Astrocyte of the cerebellum (primary cell): ENCODE measurements at places on chromosomes 4 and X.

DNA sequence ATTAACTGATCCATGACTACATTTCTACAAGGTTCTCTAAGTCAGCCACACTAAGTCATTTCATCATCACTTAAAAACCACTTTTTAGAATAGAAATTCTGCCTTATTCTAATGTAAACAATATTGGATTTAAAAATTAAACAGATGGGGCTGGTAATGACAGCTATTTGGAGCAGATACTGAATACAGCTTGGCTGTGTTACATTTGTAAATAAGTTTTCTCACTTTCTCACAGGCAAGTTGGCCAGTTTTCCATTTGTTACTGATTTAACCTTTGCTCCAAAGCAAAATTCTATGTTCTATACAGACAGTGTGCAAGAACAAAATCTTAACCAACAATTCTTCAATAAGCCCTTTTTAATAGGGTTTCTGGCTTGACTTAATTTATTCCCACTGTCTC lies 370.7 kb downstream of the GRIA2 start:
- no peak for DNase-seq

DNA sequence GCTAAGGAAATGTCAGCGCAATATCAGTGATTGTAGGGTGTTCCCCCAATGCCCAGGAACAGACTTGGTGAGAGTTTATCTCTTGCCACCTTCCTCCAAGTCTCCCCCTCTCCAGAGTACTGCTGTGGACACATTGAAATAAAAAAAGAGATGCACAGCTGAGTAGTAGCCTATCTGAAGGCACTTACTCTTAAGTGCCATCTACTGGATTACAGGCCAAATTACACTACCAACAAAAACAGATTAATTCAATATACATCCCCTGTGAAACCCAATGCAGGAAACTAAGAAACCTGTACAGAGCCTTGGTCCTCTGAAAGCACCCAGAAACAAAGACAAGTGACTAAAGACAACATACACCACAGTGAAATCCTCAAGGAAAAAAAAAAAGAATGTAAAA lies 460.3 kb downstream of the ZIC3 start:
- no peak for DNase-seq

- DNase-seq = no peak
These were observed 59.3 kb downstream of the MAML3 start for GRCh38 chr4:140094438-140095420.

- no peak for DNase-seq
These were observed 176.2 kb upstream of the RBPJ start for GRCh38 chr4:26144526-26145155.

- no peak for DNase-seq
These were observed 419.9 kb upstream of the ZFP42 start for GRCh38 chr4:187575706-187576105.

DNA sequence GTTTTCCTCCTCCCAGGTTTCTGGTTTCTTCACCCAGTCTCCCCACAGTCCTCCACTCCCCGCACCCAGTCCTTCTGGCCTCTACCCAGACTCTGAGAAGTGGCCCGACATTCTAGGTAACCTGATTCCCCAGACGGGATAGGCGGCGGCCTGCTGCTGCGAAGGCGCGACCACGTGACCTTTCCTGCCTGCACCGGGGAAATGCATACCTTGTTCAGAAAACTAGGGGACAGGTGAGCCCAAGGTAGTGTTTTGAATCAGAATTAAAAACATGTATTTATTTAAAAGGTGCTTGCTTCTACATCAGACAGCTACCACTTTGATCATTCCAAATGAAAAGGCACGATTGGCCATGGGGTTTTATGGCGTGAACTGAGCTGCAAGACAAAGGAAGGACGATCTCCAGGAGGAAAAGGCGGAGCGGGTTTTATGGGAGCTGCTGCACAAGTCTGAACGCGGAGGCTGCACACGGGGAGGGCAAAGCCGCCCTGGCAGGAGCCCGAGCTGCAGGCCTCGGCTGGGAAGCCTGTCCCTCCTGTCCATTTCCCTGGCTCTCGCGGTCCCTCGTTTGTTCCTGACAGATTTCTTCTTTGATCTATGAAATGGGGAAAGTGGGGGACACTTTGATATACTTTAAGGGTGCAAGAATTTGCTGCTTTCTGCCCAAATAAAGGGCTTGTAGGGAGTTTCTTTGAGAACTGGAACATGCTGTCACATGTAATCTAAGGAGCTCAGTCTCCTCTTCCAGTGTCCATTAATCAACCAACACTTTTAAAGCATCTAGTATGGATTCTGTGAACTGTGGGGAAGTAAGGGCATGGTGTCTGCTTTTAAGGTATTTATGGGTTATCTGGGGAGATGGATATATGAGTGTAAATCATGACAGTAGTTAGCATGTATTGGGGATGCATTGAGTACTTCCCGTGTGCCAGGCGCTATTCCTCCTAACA lies 150.9 kb downstream of the SPRY1 start:
- DNase-seq = no peak

DNA sequence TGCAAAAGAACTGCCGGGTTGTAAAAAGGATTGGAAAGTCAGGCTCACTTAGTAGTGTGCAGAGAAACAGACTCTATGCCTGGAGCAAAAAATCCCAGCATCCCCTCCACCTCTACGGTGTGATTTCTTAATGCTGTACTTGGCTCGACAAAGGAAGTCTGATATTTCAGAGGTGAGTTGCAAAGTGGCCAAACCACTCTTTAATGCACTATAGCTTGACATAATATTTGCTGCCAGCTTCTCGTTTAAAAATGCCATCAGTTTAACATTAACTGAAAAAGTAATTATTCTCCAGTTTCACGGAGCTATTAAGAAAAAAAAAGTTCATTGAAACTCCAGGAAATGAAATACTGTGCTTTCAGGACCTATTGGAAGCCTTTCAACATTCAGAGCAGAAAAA lies 448.3 kb upstream of the ZFP42 start:
- DNase-seq = no peak

GRCh38 chr4:6278801-6279197 lies 9.1 kb downstream of the WFS1 start:
- no peak for DNase-seq

DNA sequence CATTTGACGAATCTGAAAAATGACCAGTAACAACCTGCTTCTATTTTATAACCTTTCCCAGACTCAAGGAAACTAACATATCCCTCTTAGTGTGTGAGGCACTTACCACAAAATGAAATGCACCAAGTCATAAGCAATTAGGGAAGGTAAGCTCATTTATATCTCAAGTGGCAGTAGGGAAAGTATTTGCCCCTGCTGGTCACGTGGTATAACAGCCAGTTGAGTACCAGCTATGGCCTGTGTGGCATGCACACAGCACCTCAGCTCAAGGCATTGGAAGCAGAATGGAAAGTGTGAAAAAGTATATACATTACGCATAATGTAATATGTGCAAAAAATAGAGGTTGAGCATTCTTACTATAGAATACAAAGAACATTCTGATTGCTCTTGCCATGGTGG lies 178.3 kb upstream of the GYPA start:
- no peak for DNase-seq

- DNase-seq = no peak
These were observed 512.3 kb downstream of the FAT4 start for GRCh38 chr4:125826801-125827695.

GRCh38 chr4:39337841-39338240 lies 28.3 kb downstream of the RFC1 start:
- DNase-seq = no peak

DNA sequence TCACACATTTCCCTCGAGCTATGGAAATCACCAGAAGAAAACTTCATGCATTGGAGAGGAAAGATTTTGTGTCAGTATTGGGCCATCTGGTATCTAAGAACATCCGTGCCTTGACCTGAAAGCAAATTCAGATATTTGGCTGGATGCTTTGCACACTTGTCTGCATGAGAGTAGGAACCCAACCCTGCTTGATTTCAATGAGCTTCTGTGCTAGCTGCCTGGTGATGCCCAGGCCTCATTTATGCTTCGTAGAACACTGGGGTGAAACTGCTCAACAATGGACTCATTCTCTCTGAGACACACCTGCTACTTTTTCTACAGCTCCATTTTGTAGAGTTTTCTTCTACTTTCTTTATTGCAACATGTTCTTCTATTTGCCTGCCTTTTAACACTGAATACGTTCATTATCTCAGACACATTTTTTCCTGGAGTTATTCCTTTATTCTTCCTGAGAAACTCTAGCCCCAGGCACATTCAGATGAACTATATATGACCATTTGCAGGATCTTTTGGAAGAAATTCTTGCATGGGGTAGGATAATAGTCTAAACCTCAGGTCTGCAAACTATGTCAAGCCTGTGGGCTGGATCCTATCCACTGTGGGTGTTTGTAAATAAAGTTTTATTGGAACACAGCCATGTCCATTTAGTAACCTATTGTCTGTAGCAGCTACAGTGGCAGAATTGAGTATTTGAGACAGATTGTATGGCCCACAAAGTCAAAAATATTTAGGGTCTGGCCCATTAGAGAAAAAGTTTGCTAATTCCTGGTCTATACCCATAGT lies 83.8 kb upstream of the CLCN4 start:
- no peak for DNase-seq

DNA sequence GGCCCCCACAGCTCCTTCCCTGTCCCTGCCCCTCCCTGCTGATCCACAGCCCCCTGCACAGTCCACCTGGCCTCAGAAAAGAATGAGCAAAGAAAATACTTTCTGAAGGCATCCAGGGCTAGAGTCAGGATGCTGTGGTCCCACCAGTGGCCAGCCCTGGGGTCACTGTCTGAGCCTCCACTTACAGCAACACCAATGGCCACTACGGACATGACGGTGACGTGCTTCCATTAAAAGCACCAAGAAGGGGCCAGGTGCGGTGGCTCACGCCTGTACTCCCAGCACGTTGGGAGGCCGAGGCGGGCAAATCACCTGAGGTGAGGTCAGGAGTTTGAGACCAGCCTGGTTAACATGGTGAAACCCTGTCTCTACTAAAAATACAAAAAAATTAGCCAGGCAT lies 4.0 kb downstream of the JAKMIP1 start:
- DNase-seq = no peak

- DNase-seq = no peak
These were observed 700 bp downstream of the SLC26A1 start for GRCh38 chr4:992297-993110.

- no peak for DNase-seq
These were observed 246.0 kb downstream of the CXXC4 start for GRCh38 chr4:104248726-104249125.

- no peak for DNase-seq
These were observed 19.6 kb downstream of the VMA21 start for GRCh38 chrX:151416579-151416978.

GRCh38 chr4:74021601-74022000 lies 16.9 kb downstream of the CXCL3 start:
- no peak for DNase-seq

DNA sequence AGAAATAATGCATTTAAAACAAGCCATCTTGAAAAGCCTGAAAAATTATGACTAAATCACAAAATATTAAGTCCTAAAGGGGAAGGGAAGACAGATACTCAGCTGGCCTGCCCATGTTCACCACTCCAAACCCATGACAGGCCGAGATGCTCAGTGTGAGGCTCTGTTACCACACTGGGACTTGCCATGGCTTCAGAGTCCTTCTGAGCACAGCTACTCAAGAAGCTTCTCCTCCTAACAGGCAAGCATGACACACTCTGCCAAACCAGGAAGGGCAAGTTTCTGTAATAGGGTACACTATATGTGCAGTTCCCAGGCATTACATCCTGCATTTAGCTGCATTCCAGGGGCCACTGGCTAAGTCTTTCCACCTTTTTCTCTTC lies 34.0 kb upstream of the CYBB start:
- DNase-seq = no peak

DNA sequence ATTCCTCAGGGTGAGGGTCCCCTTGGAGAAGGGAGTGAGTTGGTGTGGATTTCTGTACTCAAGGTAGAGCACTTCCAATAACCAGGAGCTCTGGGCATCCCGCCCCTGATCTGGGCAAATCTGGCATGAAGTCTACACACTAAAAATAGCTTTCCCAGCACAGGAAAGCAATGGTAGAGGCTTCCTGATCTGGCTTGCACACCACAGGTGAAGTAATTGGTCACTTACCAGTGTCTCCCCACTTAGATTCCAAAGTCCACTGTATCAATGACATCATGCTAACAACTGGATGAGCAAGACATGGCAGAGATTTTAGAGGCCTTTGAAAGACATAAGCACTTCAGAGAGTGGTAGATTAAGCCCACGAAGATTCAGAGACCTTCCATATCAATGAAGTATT lies 17.8 kb upstream of the IDS start:
- no peak for DNase-seq

DNA sequence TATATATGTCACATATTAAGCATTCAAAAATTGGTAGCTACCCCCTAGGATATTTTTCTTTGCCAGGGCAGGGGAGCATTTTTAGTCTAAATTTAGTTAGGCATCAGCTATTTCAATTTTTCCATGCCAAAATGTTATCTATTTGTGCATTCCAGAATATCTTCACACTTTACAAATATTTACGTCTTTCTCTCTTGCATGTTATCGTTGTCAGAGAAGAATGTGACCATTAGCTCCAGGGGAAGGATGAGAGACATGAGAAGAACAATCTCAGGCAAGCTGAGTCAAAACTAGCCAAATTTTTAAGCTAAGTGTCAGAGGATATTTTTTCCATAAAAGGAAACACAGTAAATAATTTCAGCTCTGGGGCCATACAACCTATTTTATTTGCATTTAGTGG lies 885.0 kb upstream of the EPHA5 start:
- DNase-seq = no peak

DNA sequence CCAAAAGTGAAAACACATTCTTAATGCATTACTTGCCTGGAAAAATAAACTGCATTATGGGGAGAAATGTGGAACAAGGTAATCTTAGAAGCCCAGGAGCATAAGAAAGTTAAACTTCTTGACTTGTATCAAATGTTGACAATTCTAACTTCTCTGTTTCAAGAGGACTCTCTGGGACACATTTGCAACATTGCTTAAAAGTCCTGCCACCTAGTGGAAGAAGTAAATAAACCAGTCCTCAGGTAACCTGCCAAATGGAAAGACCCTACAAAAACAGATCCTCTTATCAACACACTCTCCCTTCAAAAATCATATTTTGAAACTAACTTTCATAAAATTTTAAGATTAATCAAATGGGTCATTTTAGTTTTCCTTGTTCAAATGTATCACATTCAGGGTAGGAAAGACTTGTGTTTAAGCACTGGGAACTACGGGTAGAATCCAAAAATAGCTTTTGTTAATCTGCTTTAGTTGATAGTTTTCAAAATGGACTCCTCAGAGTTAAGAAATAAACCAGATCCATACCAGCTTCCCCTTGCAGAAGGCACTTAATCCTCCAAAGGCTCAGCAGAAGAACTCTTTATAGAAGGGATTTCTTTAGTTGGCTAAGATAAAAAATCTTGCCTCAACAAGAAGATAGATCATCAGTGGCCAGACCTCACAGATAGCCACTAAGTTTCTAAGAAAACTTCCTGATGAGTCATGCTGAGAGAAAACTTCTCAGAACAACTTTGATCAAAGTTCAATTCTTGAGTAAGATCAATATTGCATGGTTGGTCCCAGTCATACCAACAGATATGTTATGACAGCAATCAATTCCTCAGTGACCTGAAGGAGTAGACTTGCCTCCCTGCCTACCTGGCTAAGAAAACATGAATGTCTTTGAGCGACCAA lies 141.7 kb downstream of the HHIP start:
- peak; percentile 32 for DNase-seq
